ENCODE measurements at places on chromosomes 3 and 15.

DNA sequence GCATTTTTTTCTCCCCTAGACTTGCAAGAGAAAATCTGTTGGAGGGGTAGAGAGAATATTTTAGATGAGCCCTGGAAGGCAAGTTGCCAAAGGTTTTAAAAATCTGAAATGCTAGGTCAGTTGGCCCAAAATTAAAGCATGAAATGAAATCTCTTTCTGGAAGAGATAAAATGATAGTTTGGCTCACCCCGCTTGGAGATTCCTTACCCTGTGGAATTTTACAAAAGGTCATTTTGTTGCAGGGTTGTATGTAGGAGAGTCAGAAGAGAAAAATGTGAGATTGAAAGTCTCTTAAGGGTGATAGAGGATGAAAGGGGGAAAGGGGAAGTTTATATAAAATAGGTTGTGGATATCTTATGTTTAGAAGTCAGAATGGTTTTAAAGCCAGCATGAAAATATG lies 277.8 kb downstream of the CD47 start:
- DNase-seq = no peak

- no peak for DNase-seq
These were observed 43.1 kb upstream of the TRPC1 start for GRCh38 chr3:142680710-142681109.

DNA sequence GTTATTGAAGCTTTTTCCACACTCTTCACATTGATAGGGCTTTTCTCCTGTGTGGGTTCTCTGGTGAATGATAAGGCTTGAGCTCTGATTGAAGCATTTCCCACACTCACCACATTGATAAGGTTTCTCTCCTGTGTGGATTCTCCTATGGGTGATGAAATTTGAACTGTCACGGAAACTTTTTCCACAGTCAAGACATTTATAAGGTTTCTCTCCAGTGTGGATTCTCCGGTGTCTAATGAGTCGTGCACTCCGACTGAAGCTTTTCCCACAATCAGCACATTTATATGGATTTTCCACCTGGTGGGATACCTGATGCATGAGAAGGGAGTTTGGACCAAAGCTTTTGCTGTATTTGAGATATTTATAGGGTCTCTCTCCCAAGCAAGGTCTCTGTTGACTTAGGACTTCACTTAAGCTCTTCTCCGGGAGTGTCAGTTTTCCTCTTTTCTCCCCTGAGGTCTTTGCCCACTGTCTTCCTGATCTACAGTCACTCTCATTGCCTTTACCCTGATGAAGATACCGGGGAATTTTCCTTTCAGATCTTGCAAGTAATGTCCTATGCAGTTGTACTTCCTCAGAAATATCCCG lies 9.4 kb downstream of the ZSCAN29 start:
- no peak for DNase-seq

DNA sequence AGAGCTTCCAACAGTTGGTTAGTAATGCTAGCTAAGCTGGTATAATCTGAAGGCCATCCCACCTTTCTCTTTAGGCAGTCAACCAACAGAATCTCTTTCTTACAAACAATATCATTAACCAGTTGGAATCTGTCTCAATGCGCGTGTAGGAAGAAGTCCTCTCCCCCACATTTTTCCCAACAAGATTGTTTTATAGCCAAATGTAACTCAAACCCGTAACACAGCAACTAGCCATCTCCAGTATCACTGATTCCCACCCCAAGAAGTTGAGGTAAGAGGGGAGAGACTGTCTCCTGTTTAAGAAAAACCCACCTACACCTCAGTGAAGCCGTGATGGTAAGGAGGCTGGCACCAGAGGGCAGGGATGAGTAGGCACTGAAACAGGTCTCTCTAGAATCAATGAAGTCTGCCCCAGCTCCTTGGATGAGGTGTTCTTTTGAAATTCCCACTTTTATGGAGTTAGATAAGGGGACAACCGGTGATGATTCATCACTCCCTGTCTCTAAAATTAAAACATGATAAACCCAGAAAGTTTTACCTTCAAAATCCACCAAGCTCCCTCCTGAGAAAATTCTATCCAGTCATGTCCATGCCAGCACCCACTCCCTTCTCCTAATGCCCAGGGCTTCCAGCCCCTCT lies 30.9 kb downstream of the CDC25A start:
- DNase-seq = no peak

GRCh38 chr3:48429317-48429959 lies 448 bp downstream of the PLXNB1 start:
- DNase-seq = no peak

DNA sequence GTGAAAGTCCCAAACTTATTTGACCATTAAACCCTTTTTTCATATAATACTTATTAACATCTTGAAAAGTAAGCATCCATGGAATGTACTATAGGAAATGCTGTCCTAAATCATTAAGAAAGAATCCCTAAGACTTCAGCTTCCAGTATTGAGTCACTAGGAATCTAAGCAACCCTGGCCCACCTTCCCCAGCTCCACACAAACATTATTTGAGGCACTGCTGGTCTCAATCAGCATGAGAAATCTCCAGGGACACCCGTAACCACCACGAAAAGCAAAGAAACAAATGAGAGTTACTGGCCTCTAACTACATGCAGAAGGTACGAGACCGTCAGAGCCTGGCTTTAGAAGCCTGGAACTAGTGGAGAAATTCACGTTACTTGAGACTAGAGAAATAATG lies 68.2 kb downstream of the POLQ start:
- DNase-seq = peak; percentile 12

DNA sequence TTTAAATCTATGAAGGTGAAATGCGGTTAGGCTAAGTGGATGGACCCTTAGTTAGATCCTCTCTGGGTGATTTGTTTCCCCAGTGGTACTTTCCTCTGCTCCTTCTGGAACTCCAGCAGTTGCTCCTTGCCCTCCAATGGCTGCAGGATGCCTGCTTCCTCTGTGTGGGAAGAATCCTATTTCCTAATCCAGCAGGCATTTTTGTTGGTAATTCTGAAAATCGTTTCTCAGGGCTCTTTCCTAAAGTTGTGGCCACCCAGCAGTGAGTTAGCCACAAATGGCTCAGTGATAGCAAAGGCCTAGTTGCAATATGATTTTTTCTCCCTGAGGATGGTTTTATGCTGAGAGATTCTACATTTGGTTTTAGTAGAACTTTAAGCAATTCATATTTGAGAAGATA lies 332.3 kb upstream of the C2CD4B start:
- no peak for DNase-seq

GRCh38 chr15:70955151-70955550 lies 62.5 kb downstream of the LRRC49 start:
- DNase-seq = no peak
